ENCODE measurements at places on chromosomes 7 and 10.

GRCh38 chr7:39838326-39838725 is 111.7 kb upstream of the CDK13 start:
- DNase-seq: no peak

- DNase-seq: no peak
Measured at GRCh38 chr10:128879441-128880140, 587.5 kb upstream of the MGMT start.

DNA sequence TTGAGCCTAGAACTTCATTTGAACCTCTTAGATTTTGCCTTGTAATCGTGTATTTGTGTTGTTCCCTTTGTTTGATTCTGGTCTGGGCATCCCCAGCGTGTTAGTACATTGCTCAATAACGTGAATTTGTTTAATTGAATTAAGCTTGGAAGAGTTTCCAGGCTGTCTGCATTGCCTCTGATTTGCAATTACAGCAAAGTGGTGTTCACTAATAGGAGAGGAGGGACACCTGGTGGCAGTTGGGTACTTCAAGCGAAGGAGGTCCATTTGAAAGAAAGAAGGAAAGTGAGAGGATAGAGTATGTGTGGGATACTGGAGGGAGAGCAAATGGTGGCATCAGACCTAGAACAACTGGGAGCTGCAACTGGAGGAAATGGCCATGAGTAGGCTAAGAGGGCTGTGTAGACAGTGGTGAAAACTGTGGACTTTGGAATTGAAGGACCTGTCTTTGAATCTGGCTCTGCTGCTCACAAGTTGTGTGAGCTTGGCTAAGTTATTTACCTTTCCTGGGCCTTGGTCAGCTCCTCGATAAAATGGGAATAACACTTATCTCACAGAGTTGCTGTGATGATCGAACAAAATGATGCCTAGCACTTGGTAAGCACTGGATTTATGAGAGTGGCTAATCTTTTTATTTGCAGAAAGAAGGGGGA is 15.1 kb downstream of the LSMEM1 start:
- peak; percentile 25 for DNase-seq

DNA sequence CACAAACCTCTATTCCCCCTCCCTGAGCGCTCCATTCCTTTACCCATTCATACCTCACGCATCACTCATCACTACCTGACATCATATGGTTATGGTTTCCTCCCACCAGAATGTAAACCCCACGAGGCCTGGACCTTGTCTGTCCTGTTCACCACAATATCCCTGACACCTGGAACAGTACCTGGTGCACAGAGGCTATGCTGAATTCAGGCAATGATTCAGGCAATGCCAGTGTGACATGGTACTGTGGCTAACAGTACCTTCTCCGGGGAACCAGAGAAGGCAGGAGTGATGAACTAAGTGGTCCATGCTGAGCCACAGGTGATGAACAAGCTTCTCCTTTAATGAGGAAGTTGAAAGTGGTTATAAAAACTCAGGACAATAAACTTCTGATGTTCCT is 202.5 kb upstream of the PLXNA4 start:
- DNase-seq: no peak

DNA sequence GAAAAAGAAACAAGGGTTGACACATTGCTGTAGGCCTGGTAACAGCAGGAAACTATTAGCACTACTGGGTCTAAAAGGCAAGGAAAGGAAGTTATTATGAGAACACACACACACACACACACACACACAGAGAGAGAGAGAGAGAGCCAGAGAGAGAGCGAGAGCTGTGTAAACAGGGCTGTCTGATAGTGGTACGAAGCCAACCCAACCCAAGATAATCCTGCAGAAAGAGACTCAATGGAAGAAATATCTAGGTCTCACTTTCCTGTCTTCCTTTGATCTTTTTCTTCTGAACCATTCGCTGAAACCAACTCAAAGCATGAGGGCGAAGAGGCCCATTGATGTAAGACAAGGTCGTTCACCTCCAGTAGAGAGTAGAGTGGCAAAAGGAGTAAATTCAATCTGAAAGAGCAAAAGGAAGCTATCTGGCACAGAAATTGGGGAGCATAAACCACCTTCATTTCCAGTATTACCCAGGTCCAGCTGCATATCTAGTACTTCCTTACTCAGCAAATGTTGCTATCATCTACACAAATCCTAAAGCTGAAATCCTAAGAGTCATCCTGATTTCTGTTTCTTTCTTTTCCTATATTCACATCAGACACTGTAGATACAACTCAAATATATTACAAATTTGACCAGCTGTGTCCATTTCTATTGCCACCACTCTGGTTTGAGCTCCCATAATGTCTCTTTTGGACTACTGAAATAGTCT is 110.2 kb downstream of the TMEM26 start:
- DNase-seq: no peak

DNA sequence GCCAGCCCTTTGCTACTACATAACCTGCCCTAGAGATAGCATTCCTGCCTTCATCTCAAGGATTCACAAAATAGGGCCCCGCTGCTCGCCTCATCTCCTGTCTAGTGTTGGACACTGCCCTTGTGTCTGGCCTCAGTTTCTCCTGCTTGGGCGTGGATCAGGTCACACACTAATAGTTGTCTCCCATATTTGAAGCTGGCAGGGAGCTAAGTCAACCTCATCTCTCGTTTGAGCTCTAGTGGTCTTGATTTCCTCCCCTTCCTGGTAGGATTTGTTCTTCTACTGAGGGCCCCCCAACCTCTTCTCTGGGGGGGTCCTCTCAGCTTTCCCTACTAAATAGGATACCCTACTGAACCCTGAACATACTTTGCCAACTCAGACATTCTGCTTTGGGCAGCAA is 42.2 kb downstream of the ADCYAP1R1 start:
- no peak for DNase-seq

- DNase-seq: no peak
Measured at GRCh38 chr7:47543714-47544113, 38.2 kb downstream of the TNS3 start.

DNA sequence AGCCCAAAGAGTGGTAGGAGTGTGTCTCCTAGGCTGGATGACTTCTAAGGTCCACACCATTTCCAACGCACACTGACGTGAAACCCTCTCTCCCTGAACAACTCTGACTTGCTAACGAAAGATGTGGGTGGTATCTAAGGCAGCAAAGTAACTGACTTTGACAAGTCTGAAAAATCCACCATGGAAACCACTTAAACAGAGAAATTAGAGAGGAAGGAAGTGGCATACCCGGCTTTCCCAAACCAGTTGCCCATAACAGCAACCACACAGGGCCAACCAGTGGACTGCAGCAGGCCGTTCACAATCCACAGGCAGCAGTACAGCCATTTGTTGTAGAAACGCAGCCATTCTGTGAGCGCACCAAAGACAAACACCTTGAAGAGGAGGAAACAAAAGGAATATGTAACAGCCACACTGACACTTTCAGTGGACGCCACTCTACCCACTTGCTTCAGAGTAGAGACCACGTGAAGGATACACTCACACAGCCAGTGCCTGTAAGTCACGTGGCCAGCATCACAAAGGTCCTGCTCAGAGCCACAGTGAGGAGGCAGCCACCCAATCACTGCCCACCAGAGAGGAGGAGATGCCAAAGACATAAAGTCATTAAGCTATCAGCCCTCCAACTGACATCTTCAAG is 39.8 kb downstream of the SLC37A3 start:
- no peak for DNase-seq

- DNase-seq: no peak
Measured at GRCh38 chr10:92327445-92328433, 36.8 kb downstream of the MARCHF5 start.

- DNase-seq: no peak
Measured at GRCh38 chr7:106668861-106669524, 8.0 kb upstream of the CCDC71L start.

DNA sequence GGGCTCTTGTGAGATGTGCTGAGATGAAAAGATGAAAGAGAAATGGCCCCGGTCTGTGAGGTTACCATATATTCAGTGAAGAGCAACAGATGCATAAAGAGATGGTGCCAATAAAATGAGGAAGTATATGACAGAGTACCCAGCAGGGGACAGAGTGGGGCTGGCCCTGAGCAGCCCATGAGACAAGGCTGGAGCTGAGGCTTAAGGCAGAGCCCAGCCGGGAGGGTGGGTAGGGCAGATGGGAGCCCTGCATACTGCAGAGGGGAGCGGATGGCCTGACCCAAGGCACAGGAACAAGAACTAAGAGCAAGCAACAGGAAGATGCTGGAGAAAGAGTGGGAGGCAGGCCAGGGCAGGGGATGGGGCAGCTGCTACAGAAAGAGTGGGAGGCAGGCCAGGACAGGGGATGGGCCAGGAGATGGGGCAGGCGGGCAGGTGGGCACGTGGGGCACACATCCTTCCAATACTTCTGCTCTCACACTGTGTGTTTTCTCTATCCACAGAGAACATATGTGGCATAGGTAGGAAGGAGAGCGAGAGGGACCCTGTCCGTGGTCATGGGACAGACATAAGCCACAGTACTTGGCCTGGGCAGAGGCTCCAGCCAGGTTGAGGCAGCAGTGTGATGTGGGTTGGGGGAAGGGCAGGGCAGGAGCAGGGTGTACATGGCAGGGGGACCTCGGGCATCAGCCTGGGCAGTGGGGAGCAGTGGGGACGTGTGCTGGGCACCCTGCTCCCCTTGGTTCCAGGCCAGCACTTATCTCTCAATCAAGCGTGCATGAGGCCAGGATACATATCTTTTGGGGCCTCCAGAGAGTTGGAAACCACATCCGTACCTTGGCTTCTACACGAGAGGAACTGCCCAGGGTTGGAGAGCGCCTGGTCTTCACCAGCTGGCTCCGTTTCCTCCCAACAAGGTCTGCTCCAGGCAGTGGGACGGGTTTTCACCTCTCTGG is 91.6 kb upstream of the IKZF1 start:
- no peak for DNase-seq

DNA sequence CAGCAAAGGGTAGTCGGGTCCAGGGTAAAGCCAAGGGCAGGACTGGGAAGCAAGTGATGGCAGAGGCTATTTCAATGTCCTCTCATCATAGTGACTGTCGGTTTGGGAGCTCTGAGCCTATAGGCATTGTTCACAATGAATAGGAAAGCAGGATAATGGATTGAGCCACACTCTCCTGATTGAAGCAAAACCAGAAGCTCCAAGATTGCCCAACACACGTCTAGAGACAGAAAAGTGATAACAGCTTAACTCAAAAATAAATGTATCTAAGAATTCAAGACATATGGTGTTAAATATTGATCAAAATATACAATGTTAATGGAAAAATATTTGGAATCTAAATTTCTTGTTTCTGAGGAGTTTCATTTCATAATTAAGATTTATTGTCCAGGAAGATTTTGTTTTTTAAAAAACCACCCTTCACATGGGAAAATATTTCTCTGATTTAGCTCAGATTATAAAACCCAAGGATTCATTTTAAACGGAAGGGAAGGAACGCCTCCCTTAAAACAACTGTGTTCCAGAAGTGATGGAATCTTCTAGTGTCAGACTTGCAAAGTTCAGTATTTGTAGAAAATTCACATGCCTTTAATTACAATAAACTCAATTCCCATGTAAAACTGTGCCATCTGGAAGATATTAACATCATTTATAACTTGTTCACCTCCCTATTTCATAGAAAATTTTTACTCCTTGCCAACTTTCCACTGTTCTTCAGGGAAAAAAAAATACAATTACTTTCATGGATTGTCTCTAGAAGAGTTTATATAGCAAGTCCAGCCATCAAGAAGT is 54.5 kb downstream of the NRP1 start:
- no peak for DNase-seq

- DNase-seq: no peak
Measured at GRCh38 chr7:141275350-141275749, 201.5 kb downstream of the TMEM178B start.

GRCh38 chr7:48311464-48312100 is 140.3 kb downstream of the ABCA13 start:
- no peak for DNase-seq
